KBM-7 (cell line): ENCODE measurements at places on chromosomes 5 and 9.

- no peak for DNase-seq
Observed at GRCh38 chr9:118652912-118653311, 716.3 kb downstream of the BRINP1 start.

DNA sequence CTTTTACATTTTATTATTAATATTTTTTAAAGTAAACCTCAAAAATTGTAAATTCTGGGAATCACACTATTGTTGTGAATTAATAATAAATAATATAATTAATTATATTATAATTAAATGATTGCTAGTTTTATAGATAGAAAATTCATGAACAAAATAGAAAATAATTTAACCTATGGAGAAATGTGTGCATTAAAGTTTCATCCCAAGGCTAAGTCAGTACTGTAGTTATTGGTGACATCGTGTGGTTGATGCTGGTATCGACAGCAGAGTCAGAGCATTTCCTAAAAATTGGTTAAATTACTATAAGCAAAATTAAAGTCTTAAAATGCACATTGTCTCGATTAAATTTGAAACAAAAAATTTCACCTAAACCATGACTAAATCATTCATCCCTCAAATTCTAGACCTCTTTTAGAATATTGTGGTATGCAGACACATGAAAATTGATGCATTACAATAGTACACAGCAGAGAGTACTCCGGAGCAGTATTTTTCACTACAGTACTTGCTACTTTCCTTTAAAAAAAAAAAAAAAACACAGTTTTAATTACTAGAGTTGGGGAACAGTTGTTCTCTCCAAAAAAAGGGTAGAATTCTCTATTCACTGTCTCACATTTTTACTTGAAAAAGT is 73.9 kb downstream of the RORB start:
- DNase-seq, result peak; percentile 45

GRCh38 chr5:100855937-100856430 is 47.1 kb downstream of the ST8SIA4 start:
- DNase-seq, result no peak

GRCh38 chr9:93196096-93197055 is 12.4 kb downstream of the WNK2 start:
- DNase-seq, result no peak

DNA sequence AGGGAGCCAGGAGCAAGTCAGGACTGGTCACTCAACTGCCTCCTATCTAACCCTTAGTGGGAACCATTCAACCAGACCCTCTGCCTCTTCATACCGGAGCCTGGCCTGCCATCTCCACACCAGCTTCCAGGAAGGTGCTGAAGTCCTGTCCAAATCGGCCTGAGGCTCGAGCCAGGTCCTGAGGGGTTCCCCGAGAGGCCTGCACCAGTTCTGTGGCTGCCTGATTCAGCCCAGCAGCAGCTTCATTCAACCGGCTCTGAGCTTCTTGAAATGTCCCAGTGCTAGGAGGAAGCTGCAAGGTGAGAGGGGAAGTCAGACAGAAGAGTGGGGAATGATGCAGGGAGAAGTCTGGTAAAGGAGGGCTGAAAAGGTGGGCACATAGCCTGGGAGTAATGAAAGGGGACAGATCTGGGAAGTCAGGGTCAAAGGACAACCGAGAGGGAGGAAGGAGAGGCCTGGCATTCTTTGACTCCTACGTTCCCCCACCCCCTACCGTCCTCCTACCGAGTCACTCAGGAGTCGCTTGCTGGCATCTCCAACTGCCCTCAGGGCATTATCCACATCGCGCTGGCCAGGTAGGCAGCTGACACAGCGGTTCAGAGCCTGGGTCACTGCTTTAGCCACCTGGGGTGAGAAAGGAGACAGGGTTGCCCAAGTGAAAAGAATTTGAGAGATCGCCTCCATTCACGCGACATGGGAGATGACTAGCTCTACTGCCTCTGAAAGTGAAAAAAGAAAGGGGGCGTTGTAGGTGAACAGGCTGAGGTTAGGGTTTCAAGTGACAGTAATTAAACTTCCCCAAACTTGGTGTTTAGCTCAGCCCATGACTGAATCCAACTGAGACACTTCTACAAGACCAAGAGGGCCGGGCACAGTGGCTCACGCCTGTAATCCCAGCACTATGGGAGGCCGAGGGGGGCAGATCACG is 20.2 kb downstream of the TLN1 start:
- DNase-seq, result no peak

DNA sequence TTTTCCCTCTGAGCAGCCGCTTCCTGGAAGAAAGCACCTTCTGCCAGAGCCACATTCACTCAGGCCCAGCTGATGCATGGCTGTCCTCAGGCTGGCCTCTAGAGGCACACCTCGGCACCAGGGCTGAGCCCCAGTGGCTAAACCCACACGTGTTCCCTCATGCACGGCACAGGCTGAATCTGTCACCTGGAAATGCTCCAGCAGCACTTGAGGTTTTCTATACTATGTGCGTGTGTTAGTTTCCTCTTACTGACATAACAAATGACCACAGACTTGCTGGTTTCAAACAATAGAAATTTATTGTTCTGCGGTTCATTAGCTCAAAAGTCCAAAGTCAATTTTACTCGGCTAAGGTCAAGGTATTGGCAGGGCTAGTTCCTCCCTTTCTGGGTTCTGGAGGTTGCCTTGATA is 141.4 kb downstream of the LRRC70 start:
- DNase-seq, result peak; percentile 46

GRCh38 chr5:134462047-134462575 is 50.4 kb upstream of the CDKN2AIPNL start:
- no peak for DNase-seq

- DNase-seq, result peak; percentile 86
Observed at GRCh38 chr5:72956324-72957140, 691 bp downstream of the FCHO2 start.

GRCh38 chr5:137665678-137666460 is 70.0 kb downstream of the KLHL3 start:
- peak; percentile 44 for DNase-seq

DNA sequence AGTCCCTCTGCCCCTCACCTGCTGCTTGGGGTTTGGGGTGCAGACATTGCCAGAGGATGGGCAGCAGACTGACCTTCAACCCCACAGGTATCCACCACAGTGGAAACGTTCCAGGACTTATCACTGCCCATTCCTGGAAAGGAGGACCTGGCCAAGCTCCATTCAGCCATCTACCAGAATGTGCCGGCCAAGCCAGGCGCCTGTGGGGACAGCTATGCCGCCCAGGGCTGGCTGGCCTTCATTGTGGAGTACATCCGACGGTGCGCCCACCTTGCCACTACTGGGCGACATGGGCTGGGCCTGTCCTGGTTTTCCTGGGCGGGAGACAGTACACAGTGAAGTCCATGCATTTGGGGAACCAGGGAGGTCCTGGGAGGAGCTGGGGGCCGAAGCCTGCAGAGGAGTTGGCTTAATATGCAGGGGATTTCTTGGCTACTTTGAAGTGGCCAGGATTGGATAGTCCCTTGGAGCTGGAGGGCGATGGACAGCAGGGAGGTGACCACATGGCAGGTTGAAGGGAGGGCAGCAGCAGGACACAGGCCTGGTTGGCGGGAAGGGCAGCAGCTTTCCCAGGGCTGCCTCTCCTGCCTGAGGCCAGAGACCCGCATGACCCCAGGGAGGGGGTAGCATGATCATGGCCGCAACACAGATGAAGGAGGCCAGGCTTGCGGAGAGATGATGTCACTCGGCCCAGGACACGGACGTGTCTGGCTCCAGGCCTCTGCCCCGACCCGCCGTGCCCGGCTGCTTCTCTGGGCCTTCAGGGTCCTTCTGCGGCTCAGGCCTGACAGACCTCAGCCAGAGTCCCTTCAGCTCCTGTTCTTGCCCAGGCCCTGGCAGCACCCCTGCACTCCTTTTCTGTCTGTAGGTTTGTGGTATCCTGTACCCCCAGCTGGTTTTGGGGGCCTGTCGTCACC is 34.6 kb downstream of the USP20 start:
- DNase-seq, result no peak

DNA sequence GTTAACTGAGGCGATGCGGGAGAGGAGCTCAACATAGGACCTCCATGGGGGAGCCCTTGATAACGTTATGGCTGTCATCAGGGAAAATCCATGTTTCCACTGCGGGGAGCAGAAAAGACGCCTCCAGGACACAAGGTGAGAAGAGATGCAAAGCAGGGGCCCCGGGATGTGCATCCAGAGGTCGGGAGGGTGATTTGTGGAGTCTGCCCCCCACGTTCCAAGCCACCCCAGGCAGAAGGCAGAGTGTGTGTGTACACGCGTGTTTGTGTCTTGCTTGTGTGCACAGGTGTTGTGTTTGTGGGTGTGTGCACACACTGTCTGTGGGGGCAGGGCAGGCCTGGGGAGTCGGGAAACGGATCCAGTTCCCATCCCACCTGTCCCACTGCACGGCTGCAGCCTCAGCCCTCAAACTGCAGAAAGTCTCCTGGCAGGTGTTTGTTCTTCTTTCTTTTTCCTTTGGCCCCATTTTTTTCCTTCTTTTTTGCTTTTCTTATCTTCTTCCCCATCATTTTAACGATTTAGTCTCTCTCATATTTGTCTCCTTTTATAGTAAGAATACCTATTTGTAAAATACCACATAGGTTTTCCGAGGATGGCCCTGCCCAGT is 17.4 kb upstream of the PLEKHG4B start:
- no peak for DNase-seq

DNA sequence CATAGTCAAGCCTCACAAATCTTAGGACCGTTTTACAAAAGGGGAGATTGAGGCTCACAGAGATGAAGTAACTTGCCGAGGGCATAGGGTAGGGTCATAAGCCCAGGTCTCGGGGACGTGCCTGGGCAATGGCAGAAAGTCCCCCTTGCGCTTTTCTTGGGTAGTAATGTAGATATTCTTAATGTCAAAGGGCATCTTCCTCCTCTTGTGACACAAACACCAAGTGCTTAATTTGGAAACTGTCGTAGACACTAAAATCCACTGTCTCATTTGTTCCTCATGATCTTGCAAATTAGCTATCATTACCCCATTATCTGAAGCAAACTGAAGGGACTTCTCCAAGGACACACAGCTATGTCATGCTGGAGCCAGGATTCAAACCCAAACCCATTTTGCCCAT is 180.8 kb downstream of the GAS1 start:
- DNase-seq, result no peak

DNA sequence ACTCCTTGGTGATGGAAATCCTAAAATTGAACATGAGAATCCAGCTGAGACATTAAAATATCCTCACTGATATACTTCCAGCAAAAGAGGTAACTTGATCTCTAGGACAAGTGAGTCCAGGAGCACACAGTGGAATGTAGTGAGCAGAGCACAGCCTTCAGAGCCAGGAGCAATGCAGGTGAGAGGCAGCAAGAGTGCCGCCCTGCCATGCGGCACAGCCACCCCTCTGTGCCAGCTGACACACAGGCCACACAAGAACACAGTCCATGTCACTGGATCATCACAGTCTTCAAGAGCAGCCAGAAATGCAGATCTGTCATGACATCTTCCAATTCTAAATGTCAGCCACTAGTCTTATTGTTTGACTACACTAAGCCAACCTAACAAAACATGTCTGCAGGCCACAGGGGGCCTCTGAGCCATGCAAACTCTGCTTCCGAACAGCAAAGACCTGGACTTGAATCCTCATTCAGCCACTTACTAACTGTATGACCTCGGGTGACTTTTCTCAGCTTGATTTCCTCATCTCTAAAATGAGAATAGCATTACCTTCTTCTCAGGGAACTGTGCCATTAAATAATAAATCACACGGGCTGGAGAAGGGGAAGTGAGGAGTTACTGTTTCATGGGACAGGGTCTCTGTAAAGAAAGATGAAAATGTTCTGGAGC is 47.0 kb downstream of the CCDC125 start:
- DNase-seq, result peak; percentile 16

DNA sequence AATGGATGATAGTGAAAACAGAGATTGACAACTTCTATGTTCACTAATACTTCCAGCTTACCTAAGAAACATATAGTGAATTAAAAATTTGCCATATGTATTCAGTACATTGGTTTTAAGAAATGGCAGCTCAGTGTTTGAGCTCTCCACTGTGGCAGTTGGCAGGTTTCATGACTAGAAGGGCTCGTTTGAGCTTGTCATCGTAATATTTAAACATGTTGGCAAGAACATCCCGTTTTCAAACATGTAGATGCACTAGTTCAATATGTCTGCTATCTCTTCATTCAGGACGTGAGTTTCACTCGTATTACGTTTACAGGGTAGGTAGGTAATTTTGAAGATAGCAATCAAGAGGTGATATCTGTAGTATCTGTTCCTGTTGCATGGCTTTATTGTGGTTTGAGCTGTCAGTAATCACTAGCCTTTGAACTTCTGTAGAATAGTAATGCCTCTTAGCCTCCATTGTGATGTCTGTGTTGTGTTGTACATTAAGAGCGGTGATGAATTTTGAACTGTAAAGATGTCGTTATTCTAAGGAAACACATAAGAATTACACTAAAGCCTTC is 74.8 kb downstream of the NLN start:
- DNase-seq, result no peak

GRCh38 chr9:19156026-19156474 is 28.8 kb upstream of the PLIN2 start:
- DNase-seq, result no peak

- no peak for DNase-seq
Observed at GRCh38 chr5:151745071-151745705, 13.2 kb downstream of the ATOX1 start.

DNA sequence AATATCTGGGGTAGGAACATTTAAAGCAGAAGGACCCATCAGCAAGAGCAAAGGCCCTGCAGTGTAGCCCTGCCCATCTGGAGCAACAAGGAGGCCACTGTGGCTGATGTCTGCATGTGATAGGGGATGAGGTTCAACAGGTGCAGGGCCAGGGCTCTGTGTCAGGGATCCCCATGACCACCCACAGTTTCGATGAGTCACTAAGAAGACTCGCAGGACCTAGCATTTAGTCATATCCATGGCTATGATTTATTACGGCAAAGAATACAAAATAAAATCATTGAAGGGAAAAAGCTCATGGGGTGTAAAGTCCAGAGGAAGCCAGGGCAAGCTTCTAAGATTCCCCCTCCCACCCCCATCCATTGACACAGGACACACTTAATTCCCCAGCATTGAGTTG is 188.6 kb downstream of the ADGRV1 start:
- no peak for DNase-seq

- DNase-seq, result no peak
Observed at GRCh38 chr5:76229900-76230299, 146.7 kb downstream of the SV2C start.

- no peak for DNase-seq
Observed at GRCh38 chr5:135307143-135307903, 91.7 kb downstream of the MACROH2A1 start.
